Stimulated activated CD4-positive, alpha-beta T cell treated with anti-CD3 and anti-CD28 coated beads, Interleukin-12 subunit alpha, Interleukin-12 subunit beta, amount 100 ng/mL, for 4 hours (primary cell): ENCODE measurements at places on chromosomes 3 and 15.

DNA sequence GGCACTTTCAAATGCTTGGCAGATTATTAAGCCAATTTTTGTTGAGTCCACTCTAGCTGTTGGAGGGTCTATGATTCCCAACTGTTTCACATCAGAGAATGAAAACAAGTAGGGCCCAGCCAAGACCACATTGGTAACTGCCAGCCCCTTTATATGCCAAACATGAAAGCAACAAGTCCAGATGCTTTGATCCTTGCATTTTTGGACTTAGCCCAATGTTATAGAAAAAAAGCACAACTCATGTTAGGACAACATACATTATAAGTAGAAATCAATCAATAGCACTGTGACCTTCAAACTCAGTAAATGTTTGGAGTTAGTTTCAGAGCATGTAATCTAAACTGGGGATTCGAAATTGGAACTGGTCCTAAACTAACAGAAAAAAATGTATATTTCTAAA is 674.7 kb downstream of the MECOM start:
- no peak for DNase-seq

DNA sequence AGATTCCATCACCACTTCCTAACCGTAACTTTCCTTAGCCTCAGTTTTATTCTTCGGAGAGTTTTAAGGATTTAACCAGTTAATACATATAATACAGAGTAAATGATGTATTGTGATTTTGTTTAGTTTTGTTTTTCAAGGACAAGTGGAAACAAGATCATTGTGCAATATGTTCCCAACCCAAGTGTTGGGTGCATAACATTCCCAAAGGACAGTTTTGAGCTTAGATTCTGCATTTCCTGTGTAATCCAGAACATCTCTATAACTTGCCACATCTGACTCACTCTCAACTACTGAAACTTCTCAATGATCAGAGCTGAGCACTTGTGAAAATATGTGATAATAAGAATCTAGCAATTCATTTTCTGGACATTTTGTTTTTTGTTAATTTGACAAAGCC is 466.1 kb upstream of the PPP2R3A start:
- DNase-seq, result no peak

DNA sequence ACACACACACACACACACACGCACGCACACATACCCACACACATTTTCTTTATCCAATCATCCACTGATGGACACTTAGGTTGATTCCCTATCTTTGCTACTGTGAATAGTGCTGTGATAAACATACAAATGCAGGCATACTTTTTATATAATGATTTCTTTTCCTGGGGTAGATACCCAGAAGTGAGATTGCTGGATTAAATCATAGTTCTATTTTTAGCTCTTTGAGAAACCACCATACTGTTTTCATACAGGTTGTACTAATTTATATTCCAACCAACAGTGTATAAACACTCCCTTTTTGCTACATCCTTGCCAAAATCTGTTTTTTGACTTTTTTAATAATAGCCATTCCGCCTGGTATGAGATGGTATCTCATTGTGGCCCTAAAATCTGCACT is 94.5 kb upstream of the GK5 start:
- DNase-seq, result no peak

- no peak for DNase-seq
These were observed at the start of gene GABRB3 for GRCh38 chr15:26772154-26773066. TSS of gene GABRB3 (minus strand) at chr15:26773066.

DNA sequence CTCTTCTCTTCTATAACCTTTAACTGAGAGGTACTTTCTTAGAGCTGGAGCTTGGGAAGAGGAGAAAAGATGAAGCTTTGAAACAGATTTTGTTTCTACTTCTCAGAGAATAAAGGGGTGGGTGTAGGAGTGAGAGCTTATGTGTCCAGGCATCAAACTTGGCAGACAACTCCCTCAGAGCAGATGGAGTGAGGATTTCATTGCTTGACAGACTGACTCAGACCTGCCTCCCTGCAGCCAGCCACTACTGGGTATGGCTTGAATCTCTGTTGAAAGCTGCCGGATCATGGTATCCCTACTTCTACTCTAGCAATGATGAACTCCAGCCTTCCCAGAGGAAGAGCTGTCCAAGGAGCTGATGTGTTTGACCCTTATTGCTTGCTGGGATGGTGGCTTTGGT is 36.7 kb downstream of the SYN2 start:
- DNase-seq, result no peak

DNA sequence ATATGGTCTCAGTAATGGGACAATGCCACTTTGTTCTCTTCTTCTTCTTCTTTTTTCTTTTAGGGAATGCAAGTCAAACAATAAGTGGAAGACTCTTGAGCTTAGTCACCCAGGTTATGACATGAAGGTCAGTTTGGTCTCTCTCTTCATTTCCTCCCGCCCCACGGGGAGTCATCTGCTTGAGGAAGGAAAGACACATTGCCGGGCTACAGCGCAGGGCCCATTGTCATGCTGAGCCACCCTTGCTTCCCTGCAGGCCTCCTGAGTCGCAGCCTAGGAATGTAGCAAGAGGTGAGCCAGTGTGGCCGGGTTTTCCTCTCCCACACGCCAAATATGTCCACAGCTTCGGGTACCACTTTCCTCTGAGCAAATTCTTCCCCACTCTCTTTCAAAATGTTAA is 47.6 kb downstream of the RAP2B start:
- DNase-seq, result no peak

- DNase-seq, result no peak
These were observed 151.3 kb downstream of the MFSD1 start for GRCh38 chr3:158953131-158953530.

- DNase-seq, result no peak
These were observed 3.9 kb upstream of the ACAN start for GRCh38 chr15:88799341-88799740.

GRCh38 chr15:82647045-82647834 is at the start of gene CPEB1:
TSS of gene CPEB1 (minus strand) at chr15:82647363. CDS start at chr15:82628459, 18,904 bp downstream.
- peak; percentile 45 for DNase-seq

DNA sequence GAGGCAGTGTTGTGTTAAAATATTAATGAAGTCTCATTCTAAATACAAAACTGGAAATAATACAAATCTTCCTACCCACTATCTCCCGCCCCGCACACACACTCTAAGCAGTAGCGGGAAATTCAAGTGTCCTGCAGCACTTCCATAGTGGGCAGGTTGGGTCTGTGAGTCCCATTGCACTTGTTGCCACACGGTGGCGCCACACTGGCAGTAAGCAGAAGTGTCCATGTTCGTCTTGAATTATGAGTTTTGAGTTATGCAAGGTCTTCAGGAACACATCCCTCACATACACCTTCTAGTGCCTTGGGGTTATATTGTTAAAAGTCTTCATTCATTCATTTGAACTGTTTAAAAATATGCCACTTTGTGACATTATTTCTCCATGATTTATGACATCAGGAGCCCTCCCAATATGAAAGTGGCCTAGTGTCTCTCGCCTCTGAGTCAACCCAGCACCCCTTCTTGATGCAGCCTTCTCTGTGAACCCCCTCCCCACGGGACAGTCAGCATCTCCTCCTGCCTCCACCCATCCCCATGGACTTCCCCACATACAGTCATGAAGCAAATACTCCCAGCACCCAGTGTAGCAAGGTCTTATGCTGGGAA is 17.6 kb upstream of the CCDC174 start:
- peak; percentile 45 for DNase-seq

- no peak for DNase-seq
These were observed 327.5 kb downstream of the ARPP21 start for GRCh38 chr3:35966629-35967464.

- no peak for DNase-seq
These were observed 34.3 kb downstream of the DNAJB8 start for GRCh38 chr3:128432301-128432970.

- DNase-seq, result no peak
These were observed 229.5 kb downstream of the TUSC7 start for GRCh38 chr3:116939091-116939490.

GRCh38 chr15:41233367-41233771 is 2.3 kb downstream of the CHP1 start:
- no peak for DNase-seq

DNA sequence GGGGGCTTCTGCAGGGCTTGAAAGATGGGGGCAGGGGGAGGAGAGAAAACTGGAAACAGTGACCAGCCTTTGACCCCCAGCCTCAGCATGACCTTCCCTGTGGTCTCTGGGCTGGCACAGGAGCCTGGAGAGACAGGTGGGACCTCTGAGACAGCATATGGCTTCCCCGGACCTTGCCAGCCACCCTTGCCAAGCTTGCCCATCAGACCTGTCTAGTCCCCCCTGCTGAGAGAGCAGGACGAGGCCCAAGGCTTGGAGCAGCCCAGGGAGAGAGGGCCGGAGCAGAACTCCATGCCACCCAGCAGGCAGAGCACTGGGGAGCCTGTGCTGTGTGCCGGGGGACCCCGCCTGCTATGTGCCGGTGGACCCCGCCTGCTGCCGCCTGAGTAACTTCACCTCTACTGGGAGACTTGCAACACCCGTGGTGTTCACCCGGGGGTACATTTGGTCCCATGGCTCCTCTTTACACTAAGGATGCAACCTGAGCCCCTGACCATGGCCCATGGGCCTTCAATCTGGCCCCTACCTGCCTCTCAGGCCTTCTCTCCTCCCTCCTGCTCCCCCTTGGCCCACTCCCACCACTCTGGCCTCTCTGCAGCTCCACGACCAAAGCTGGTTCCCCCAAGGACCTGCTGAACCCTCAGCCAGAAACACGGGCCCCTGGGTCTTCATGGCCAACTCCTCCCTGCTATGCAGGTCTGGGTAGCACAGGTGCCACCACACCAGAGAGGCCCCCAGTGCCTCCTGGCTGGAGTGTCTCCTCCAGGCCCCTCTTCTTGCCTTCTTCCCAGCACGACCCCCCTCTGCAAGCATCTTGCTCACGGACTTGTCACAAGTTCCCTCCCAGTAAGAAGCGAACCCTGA is 21.1 kb upstream of the SLC41A3 start:
- DNase-seq, result no peak

- no peak for DNase-seq
These were observed 1328.9 kb downstream of the ROBO2 start for GRCh38 chr3:78368636-78369345.

- DNase-seq, result no peak
These were observed 45.9 kb downstream of the RNF13 start for GRCh38 chr3:149858911-149859310.
